ENCODE measurements at places on chromosomes 13 and 19. TPM values are rescaled to one million over a fixed set of nuclear protein-coding genes. Genes with fewer than 3 reads are reported as not detected.

DNA sequence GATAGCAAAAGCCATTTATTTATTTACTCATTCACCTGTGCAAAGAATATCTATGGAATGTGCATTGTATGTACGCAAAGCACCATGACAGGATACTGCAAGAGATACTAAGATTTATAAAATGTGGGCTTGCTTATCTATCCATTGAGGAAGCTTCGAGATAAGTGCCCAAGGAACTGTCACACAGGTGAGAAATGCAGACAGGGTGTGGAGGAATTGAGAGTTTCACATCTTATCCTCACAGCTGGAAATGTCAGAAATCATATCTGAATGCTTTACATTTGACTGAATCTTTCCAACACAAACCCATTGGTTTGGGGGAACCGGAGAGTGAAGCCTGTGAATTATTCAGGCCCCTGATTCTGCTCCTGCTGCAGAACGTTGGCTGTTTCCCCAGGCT, 113.0 kb downstream of the SLC7A1 start:
- DNase-seq, result no peak

Gene SIGLEC7
- total RNA-seq, result not detected

DNA sequence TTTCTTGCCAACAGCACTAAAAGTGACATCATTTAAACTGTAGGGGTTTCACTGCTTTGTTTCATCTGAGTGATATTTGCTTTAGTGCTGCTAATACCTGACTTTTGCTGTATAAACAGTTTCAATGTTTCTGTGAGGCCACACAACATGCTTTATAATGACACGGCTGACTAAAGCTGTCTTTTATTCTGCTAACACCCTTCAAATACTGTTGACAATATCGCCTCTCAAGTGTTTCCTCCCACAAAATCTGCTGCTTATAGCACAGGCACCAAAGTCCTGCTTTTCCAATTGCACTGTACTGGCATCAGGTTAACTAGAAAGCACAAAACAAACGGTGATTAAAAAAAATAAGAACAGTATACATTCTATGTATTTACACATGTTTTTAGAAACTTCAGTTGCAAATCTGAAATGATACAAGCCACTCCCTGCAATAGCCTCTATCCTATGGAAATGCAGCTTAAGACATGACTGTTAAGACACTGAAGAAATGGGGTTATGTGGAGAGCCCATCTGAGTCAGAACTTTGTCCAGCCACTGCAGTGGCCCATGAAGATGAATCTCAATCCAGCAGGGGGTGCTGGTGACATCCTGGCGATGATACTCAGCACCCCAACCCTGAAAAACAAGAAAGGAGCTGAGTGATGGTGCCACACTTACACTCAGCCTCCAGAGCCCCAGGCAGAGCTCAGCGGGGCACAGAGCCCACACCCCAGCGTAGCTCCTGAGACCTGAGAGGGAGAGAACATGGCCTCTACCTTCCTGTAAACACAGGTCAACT, 29.4 kb downstream of the RFXAP start:
- DNase-seq, result no peak

Gene C1QTNF9
- total RNA-seq, result not detected

Gene NLRP4
- not detected for total RNA-seq
